Effector CD4-positive, alpha-beta T cell (primary cell): ENCODE measurements at places on chromosomes 4 and X.

DNA sequence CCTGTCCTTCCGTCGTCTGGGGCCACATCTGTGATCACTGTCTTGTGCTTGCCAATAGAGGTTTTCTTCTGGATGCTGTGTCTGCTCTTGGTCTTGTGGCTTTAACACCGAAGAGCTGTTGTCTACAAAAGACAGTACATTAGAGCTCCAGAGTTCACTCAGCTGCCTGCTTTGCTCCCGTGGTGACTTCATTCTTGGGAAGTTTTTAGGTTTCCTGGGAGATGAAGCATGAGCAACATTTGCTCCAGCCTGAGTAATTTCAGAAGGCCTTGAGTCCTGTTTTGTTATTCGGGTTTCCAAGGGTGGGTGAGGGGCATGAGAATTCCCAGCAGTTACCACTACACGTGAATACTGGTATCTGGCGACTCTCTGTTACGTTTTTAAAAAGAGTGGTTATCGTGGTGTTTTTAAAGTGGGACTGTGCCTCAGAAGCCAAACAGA, 189.2 kb downstream of the SHROOM3 start:
- DNase-seq: no peak

DNA sequence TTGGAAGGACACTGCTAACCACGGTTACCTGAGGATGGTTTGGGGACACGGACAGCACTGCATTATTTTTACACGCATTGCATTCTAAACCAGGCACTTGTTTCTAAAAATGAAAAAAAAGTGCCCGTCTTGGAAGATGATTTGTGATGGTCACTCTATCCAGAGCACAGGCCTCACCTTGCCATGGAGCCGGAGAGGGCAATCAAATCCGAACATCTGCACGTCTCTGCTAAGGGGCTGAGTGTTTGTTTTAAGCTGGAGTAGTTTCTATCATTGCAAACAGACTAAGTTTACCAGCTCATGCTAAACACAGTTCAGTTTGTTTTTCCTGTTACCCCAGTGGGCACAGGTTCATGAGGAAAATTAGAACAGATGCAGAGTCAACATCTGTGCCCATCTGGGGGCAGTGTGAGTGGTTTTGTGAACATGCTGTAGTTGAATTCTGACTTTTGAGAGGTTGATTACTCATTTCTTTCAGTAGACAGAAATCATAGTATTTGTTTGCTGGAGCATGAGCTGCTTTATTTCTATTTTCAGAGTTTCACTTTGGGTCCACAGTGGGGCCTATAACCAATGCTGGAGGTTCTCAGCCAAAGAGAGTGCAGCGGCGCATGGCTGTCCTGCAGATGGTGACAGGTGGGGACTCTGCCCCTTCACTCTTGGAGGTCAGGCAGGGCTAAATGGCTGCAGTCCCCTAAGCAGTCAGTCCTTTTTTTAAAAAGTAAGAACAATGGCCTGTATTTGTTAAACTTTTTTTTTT, 65.4 kb upstream of the ENPP6 start:
- no peak for DNase-seq

DNA sequence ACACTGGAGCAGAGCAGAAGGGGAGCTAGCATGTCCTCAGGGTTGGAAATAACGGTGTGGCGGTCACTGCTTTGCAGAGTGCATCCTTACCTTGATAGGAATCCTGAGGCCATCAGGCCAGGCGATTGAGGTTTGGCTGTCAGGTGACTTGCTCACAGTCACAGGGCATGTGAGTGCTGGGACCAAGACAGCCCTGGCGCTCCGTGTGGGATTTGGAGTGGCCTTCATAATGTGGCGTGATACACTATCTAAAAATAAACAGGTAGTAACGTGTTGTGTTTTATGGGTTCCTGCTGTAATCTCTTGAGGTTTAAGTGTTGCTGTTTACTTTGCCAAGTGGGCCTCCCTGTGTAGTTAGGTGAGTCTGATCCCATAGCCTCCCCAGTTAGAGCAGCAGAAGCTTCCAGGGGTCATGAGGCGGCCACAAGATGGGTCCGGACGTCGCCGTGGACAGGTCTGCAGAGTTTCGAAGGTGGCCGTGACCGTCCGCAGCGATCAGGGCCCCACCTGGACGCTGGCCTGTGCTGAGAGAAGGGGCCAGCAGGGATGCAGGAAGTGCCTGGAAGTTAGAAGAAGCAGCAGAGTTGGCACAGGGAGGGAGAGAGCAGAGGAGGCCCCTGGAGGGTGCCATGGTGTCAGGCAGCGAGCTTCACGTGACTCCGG, 27.7 kb downstream of the RGS12 start:
- DNase-seq: no peak

GRCh38 chrX:47384502-47384901, 14.1 kb downstream of the ZNF157 start:
- peak; percentile 73 for DNase-seq

GRCh38 chr4:169485791-169486742, 126.3 kb downstream of the NEK1 start:
- DNase-seq: no peak

DNA sequence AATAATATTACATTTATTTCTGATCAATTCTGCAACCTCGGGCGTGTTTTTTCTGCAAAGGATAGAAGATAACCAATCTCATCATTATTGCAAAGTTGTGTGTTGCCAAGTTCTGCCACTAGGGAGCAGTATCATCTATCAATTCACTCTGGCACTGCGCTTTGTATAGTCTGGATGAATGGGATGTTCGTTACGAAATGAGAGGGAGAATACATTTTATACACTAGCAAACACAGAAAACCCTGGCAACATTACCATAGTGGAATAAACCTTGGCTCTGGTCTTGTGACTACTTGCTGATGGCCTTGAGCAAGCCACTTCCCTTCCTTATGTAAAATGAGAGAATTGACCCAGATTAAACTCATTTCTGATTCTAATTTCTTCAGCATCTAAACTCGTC, 97.5 kb upstream of the ZNF518B start:
- peak; percentile 14 for DNase-seq

GRCh38 chr4:121370729-121371325, 10.0 kb downstream of the QRFPR start:
- no peak for DNase-seq

GRCh38 chrX:29468911-29469494, 746.4 kb upstream of the MAGEB2 start:
- DNase-seq: no peak

GRCh38 chrX:19593690-19594089, 78.4 kb upstream of the MAP3K15 start:
- DNase-seq: no peak

DNA sequence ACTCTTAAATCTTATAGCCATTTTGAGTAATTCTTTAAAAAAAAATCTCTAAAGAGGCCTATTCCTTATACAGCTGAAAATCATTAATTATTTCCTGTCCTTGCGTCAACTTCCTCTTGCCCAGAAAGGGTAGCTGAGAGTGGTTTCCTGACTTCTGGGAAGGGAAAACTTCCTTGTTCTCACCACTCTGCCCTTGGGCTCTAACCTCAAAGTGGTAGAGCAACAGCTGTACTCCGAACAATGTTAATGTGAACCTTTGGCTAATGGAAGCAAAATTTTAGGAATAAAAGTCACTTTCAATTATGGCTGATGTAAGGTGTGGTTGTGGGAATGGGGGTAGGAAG, 15.3 kb downstream of the KLHL2 start:
- no peak for DNase-seq

DNA sequence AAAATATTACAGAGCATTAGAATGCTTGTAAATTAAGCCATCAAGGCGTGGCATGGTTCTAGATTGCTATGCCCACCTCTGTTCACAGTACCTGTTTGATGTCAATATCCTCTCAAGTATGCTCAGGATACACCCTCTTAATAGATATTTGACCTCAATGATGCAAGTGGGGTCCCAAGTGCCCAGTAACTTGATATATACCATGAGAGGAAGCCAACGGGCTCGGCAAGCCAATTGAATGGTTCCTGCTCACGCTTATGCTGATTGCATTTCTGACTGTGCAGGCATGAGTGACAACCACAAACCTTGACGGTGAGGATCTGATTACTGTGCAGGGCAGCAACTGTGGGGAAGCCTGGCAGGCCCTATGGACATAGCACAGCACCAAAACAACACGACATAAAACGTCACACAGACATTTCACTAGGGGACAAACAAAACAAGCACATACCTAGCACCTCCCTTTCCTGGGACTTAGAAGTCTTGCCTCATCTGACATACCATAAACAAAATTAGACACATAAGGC, 179.1 kb upstream of the ETNPPL start:
- no peak for DNase-seq

DNA sequence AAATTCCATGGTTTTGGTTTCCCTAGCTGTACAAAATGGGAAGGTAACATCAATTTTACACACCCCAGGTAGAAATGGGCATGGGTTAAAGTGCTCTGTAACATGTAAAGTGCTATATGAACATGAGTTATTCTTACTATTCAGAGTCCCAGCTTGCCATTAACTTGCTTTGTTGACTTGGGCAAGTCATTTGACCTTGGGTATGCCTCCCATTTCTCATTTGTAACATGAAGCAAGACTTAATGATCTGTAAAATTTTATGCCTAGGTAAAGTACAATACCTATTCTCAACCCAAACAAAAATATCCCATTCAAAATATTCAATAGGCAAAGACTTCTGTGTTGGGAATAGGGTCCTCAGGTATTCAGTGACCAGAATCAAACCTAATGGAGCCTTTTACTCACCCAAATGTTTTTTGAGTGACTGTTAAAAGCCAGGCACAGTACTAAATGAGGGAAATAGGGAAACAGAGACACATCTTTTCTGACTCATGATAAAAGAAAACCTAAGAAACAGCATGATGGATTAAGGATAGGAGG, 126.6 kb downstream of the SH3RF1 start:
- no peak for DNase-seq

- DNase-seq: no peak
These were observed 17.5 kb downstream of the STX18 start for GRCh38 chr4:4524364-4524763.

DNA sequence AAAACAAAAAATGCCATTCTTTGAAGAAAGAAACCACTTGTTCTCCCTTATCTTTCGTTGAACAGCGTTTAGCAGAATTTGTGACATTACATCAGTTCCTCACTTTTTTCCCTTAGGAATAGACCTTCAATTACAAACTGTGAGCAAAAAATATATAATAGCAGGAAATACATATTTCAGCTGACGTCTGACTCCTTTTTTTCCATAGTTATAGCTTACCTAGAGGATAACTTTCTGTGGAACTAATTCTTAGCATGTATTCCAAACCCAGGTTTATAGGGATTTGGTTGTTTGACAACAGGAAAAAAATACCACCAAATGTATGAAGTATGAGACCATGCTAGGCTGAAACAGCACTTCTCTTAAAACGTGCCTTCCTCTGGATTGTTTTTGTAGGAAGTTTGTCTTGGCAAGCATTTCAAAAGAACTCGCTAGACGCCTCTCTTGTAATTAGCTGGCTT, 2.0 kb upstream of the LIMCH1 start:
- no peak for DNase-seq

- DNase-seq: no peak
These were observed 309.3 kb downstream of the FRMPD4 start for GRCh38 chrX:12447448-12448064.
